ENCODE measurements at places on chromosomes 11 and 22. TPM values are rescaled to one million over a fixed set of nuclear protein-coding genes. Genes with fewer than 3 reads are reported as not detected.

GRCh38 chr11:66345316-66345649 is 379 bp upstream of the BRMS1 start:
- peak overlapping the region; percentile 65 for H3K27ac ChIP-seq
- peak overlapping the region; percentile 81 for H3K4me3 ChIP-seq
- H3K27me3 ChIP-seq: no peaks in the 10 kb centered on the region
- peaks cover 19% of the 10 kb centered on the region for H3K4me1 ChIP-seq
- peaks cover 30% of the 10 kb centered on the region for H3K36me3 ChIP-seq

DNA sequence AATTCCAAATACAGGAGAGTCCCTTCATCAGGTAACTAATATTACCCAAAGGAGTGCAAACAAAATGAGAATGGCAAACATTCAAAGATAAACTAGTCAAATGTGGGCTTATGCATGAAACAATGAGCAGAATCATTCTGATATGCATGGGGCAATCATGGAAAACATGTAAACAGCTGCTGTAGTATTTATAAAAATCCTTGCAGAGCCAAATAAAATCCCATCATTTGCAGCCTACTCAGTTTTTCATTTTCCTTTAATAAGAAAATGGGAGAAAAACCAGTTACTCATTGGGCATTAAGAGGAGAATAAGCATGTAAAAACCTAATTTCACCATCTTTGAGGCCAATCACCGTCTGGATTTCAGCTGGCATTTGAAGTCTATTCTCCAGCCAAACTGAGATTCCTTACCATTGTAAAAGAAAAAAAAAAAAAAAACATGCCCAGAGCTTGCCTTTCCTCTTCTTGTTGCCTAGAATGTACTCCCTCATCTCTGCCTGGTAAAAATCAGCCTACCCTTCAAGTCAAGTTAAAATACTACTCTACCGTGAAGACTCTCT is 249.1 kb downstream of the TTC28 start:
- no peak for DNase-seq
- H3K27ac ChIP-seq: no peak overlapping the region
- H3K4me1 ChIP-seq: no peaks in the 10 kb centered on the region
- no peak overlapping the region for H3K4me3 ChIP-seq

GRCh38 chr11:101862391-101863233 is 52.2 kb upstream of the CEP126 start:
- no peak overlapping the region for H3K27ac ChIP-seq
- H3K27me3 ChIP-seq: no peaks in the 10 kb centered on the region
- H3K36me3 ChIP-seq: no peaks in the 10 kb centered on the region
- no peak overlapping the region for H3K4me3 ChIP-seq
- no peak for DNase-seq

DNA sequence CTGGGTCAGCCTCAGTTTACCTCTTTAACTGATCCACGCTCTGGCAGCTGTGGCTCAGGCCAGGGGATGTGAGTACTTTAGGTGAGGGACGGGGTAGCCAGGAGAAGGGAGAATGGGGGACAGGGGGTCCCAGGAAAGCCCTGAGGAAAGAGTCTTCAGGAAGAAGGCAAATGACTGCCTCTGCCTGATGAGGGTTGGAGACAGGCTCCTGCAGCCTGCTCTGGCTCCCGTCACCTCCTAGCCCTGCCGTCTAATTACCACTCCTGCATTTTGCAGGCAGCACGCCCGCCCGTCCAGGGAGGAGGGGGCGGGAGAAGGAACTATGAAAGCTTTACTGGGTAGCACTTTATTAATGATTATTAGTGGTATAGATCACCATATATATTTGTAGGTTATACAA is 116.6 kb downstream of the CEP164 start:
- no peak overlapping the region for H3K27ac ChIP-seq
- no peak for DNase-seq
- peaks cover 14% of the 10 kb centered on the region for H3K4me1 ChIP-seq
- H3K36me3 ChIP-seq: no peaks in the 10 kb centered on the region
- peaks cover 70% of the 10 kb centered on the region for H3K27me3 ChIP-seq

GRCh38 chr22:40363059-40363458 is 7.3 kb upstream of the SGSM3 start:
- H3K4me1 ChIP-seq: no peaks in the 10 kb centered on the region
- peaks cover 99% of the 10 kb centered on the region for H3K36me3 ChIP-seq
- no peak overlapping the region for H3K4me3 ChIP-seq

DNA sequence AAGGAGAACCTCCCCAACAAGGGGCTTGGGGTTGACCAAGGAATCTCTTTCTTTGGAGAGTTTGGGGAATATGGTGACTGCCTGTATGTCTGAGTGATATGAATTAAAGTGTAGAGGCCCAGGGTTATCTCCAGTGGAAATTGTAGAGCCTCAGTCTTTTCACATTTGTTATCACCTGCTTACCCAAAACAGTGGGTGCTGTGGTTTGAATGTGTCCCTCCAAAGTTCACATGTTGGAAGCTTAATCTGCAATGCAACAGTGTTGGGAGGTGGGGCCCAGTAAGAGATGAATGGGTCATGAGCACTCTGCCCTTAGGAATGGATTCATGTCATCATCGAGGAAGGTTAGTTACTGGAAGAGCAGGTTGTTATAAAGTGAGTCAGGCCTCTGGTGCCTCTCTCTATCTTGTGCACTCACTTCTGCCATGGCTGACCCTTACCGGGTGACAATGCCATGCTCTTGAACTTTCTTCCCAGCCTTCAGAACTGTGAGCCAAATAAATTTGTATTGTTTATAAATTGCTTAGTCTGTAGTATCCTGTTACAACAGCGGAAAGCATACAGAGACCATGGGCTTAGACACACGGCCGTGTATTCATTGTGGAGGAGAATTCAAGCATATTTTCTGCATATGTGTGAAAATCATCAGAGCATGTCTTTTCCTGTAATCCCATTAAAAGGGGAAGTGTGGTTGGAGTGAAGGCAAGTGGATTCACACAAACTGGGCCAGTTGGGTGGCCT is 114.1 kb upstream of the TBCEL start:
- H3K36me3 ChIP-seq: no peaks in the 10 kb centered on the region
- DNase-seq: no peak
- H3K4me3 ChIP-seq: no peak overlapping the region
- H3K4me1 ChIP-seq: no peaks in the 10 kb centered on the region
- no peak overlapping the region for H3K27ac ChIP-seq

GRCh38 chr11:14141676-14142075 is 179.2 kb downstream of the SPON1 start:
- no peaks in the 10 kb centered on the region for H3K4me1 ChIP-seq
- no peak overlapping the region for H3K4me3 ChIP-seq

DNA sequence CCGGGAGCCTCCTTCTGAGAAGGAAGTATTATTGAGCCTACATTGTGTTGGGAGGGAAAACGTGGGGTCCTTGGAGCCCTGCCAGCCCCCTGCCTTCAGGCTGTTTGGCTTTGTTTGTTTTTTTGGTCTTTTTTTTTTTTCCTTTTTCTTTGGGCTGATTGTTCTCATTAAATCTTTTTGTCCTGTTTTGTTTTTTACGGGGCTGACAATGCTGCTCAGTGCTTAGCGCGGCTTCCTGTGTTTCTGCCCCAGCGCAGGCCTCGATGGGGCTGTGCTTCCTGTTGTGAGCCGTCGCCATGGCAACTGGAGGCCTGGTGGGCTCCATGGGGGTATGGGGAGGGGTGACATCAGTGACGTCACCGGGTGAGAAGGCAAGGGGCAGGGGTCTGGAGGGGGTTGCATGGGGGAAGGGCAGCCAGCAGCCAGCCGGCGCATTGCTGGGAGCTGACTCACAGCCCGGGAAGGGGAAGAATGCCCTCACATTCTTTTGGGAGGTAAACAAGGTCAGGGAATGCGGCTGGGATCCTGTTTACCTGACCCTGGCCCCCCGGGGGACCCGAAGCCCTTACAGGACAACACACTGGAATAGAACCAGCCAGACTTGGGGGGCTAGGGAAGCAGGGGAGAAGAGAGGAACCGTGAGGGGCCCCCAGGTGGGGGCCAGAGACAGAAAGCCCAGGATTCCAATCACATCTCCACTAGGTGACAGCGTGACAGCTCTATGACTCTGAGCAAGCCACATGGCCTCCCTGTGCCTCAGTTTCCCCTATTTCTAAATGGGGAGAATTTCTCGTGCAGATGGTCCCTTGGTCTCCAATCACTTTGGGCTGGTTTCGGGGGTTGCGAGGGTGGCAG is 22.2 kb upstream of the CBX7 start:
- no peaks in the 10 kb centered on the region for H3K27me3 ChIP-seq
- no peak overlapping the region for H3K27ac ChIP-seq
- no peak for DNase-seq
- no peaks in the 10 kb centered on the region for H3K36me3 ChIP-seq
- H3K4me1 ChIP-seq: peaks cover 16% of the 10 kb centered on the region
- H3K4me3 ChIP-seq: no peak overlapping the region

SLC15A3 gene
- 0.45 TPM for total RNA-seq

KIRREL3 gene
- not detected for total RNA-seq
